ENCODE measurements at places on chromosomes 13 and 19.

DNA sequence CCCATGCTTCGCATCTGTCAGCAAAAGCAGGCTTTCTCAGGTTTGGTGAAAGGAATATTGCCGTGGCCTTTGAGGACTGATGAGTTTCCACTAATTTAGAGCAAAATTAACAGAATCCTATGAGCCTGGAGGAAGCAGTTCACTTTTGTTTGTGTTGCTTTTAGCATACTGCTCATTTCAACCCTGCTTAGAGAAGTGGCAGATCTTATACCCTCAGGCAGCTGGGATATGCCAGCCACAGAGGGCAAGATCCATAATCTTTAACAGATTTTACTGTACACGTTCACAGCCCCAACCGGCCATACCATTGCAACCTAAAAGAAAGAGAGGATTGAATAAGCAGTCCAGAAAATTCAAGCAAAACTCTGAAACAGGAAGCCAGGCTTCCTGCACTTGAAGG is 60.5 kb downstream of the COL4A2 start:
- no peak for DNase-seq

- no peak for DNase-seq
Observed at GRCh38 chr13:36445891-36446351, 13.6 kb downstream of the CCNA1 start.

DNA sequence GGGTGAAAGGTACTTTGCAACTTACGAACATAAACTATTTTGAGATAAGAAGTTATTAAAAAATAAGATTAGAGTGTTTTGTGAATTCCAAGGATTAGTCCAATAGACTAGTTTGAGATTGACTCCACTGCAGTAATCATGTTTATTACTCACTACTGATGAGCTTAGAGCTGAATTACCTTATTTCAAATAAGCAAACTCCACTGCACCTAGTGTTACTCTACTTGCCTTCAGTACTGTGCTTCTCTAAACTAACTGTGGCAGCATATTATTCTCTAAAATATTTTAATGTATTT is 111.7 kb downstream of the MIPEP start:
- DNase-seq, result no peak

DNA sequence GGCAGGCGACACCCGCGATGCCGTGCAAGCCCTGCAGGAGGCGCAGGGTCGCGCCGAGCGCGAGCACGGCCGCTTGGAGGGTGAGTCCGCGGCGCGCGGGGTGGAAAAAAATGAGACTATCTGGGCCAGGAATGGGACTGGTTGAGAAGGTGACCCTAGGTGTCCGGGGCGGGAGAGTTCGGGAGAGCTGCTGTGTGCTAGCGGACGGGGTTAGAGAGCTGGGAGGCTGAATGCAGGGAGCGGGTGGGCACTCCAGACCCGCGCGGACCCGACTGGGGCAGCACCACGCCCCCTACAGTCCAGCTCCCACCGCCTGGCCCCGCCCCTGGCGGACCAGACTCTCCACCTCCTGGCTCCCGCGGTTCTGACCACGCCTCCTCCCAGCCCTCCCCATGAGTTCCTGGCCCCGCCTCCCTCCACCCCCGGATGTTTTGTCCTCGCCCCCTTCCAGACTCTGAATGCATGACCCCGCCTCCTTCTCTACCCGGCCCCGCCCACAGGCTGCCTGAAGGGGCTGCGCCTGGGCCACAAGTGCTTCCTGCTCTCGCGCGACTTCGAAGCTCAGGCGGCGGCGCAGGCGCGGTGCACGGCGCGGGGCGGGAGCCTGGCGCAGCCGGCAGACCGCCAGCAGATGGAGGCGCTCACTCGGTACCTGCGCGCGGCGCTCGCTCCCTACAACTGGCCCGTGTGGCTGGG is 1.5 kb downstream of the CLEC11A start:
- peak; percentile 100 for DNase-seq
